ENCODE measurements at places on chromosomes 6 and 20.

GRCh38 chr6:139257291-139257690 lies 34.5 kb downstream of the TXLNB start:
- DNase-seq: no peak
- peaks cover 12% of the 10 kb centered on the region for H3K4me1 ChIP-seq
- no peak overlapping the region for H3K4me3 ChIP-seq

GRCh38 chr6:31749301-31750036 lies 9.7 kb downstream of the MSH5 start:
- H3K4me3 ChIP-seq: no peak overlapping the region
- H3K27ac ChIP-seq: no peak overlapping the region
- H3K36me3 ChIP-seq: peaks cover 28% of the 10 kb centered on the region
- DNase-seq: no peak

- no peaks in the 10 kb centered on the region for H3K36me3 ChIP-seq
- H3K4me1 ChIP-seq: no peaks in the 10 kb centered on the region
- no peaks in the 10 kb centered on the region for H3K27me3 ChIP-seq
- no peak overlapping the region for H3K27ac ChIP-seq
- no peak for DNase-seq
These were observed 346.7 kb downstream of the PAX1 start for GRCh38 chr20:22052025-22052650.

DNA sequence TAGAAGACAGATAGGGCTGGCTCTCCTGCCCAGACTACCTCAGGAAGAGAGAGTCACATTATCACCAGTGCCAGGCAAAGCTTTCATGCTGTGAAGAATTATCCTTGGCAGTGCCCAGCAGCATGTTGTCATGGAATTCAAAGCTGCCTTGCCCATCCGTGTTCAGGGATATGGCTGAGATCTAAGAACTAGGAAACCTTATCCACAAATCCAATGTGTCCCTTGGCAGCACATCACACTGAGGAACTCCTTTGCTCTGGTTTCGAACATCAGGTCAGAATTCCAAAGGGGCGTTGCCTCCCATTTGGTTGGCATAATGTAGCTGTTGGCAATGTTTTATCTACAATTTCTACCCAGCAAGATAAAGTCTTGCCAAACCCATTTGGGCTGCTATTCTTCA lies 52.7 kb downstream of the ADGRF1 start:
- no peak for DNase-seq
- H3K27ac ChIP-seq: no peak overlapping the region
- no peaks in the 10 kb centered on the region for H3K36me3 ChIP-seq
- peaks cover 2% of the 10 kb centered on the region for H3K27me3 ChIP-seq

DNA sequence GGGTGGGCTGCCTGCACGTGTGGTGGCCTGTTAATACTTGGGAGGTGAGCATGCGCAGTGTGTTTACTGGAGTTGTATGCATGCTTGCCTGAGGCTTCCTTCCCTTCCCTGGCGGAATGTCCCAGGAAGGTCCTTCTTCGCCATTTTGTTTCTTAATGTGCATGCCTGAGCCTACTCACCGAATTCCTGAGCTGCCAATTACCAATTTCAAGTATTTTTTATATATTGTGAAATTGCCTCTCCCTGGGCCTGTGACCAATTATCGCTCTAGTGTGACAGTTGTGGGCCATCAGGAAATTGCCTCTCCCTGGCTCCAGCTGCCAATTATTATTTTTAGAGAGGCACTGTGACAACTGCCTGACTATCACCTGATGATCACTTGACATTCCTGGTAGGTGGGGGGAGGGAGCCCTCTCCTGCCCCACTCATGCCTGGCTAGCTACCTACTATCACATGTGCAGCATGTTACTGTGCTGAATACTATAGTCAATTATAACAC lies 70.0 kb downstream of the FAM50B start:
- peaks cover 18% of the 10 kb centered on the region for H3K4me1 ChIP-seq
- H3K36me3 ChIP-seq: no peaks in the 10 kb centered on the region
- no peak overlapping the region for H3K4me3 ChIP-seq
- DNase-seq: no peak
- no peak overlapping the region for H3K27ac ChIP-seq

GRCh38 chr6:138487102-138487604 lies 12.1 kb downstream of the NHSL1 start:
- no peaks in the 10 kb centered on the region for H3K36me3 ChIP-seq
- peaks cover 23% of the 10 kb centered on the region for H3K27me3 ChIP-seq
- H3K27ac ChIP-seq: no peak overlapping the region
- DNase-seq: no peak
- no peak overlapping the region for H3K4me3 ChIP-seq

- H3K27me3 ChIP-seq: no peaks in the 10 kb centered on the region
- H3K4me3 ChIP-seq: no peak overlapping the region
- no peak overlapping the region for H3K27ac ChIP-seq
- no peak for DNase-seq
These were observed 151.8 kb downstream of the THEMIS start for GRCh38 chr6:127749095-127749494.

- peaks cover 62% of the 10 kb centered on the region for H3K36me3 ChIP-seq
- H3K4me1 ChIP-seq: peaks cover 41% of the 10 kb centered on the region
- H3K27me3 ChIP-seq: no peaks in the 10 kb centered on the region
- no peak overlapping the region for H3K4me3 ChIP-seq
These were observed 31.5 kb downstream of the TRAF3IP2 start for GRCh38 chr6:111573892-111574797.
